Fibroblast of the aortic adventitia (primary cell): ENCODE measurements at places on chromosomes 12 and 14.

GRCh38 chr14:54309615-54310014 is 87.2 kb upstream of the CDKN3 start:
- no peak for DNase-seq

- DNase-seq = no peak
Measured at GRCh38 chr14:83741269-83741668, 1788.7 kb upstream of the FLRT2 start.

DNA sequence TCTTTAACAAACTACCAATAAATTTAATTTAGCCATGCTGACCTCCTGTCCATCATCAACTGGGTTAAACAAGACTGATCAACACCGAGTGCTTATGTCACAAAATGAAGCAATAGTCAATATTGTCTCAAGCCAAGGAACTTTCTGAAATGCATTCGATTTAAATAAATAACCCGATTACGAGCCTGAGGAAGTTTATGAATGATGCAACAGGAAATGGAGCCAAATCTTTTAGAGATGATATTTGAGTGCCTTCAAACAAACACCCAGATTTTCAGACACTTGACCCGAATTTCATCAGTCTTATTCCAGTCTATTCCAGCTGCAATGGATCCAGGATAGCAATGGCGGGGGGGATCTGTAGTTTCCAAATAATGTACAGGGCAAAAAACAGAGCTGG is 27.9 kb downstream of the FAR2 start:
- DNase-seq = peak; percentile 71

DNA sequence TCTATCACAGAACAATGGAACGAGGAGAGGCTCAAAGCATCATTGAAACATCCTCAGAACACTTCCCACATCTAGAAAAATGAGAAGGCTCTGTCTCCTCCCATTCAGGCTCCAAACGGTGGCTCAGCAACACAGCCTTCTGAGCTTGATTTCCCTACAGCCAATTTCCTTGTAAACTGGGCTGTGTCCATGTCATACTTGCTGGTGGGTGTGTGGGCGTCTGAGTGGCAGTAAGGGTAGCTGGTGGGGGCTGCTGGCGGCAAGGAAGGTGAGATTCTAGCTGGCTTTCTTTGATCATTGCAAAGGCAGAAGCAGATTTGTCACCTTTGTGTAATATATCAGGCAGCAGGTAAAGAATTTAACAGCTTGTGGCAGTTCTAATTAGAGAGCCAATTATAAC is 163.7 kb downstream of the CALM1 start:
- DNase-seq = no peak

DNA sequence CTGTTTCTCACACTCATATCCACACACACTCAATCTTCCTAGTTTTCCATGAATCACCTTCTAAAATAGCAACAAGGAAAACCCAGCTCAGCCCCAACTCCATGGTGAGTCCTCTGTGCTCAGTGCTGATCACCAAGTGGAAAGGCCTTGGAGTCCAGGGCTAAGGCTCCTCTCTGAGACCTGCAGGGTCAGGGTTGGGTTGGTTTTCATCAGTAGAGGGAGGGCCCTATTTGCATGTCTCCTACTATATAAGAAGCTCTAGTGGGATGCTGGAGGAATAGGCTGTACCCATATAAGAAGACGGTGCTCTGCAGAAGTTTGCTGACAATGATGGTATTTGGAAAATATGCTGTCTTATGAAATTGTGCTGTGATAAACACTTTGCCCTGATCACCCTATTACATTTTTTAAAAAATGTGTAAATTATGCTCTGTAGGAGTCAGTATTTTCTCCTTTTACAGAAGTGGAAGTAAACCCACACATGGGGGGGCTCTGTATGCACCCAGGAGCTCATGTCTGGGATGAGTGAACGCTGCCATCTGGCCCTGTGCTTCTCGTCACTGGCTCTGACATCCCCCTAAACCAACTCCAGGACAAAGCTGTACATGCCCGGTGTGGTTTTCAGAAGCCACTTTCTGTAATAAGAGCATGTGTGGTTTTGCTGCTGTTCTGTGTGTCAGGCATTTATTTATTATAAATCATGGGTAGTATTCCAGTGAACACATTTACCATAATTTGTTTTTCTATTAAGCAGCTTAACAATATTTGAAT is 536.3 kb downstream of the TMEM121 start:
- DNase-seq = no peak

DNA sequence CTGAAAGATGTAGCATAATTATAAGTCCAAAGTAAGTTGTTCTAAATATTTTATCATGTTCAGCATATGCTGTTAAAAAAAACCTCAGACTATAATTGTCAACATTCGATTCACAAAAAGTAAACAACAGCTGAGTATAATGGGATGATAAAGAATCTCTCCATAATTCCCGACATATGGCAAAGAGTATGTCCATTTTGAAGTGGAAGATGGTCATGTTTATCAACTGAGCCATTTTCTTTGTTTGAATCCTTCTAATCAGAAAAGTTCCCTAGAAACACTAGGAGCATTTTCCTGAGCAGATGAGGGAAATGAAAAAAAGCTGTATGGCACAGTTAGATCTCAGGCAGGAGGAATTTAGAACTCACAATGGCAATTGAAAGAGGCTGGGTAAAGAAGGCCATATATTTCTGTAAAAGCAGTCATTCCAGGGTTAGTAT is 192.1 kb upstream of the AMIGO2 start:
- DNase-seq = no peak

DNA sequence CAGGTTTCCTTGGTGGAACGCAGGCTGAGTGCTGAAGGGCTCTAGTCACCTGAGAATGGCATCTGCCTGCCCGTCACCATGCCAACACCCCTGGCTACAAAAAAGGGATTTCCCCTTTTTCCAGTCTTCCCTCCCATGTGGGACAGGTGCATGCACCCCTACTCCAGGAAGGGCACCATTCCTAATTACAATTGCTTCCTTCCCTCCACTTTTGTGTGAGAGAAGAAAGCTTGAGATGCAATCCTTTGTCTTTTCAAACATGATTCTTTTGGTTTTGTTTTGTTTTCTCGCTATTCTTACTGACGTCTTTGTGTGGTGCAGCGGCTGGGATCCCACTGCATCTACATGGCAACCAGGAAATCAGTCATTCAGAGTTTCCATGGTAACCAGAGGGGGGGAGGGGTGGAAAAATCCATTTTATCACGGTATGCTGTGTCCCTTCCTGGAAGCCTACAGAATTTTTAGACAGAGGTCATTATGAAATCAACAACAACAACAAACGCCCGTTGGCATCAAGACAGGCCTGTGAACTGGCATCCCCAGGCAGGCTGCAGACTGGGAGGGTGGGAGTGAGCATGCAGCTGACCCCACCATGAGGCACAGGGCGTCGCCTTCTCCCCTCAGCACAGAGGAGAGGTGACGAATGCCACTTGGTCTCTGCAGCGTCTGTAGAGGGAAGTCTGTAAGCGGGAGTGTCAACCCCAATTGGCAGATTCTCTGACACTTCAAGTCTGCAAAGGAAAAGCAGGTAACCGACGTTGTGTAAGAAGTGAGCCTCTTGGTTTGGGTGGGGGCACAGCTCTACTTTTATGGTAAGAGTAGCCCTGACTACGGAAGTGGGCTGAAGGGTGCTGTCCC is 13.6 kb upstream of the GNG2 start:
- DNase-seq = peak; percentile 42
